ENCODE measurements at places on chromosomes 16 and 17.

- DNase-seq: peak; percentile 55
Observed at GRCh38 chr17:7133424-7133823, 18.8 kb upstream of the ASGR2 start.

GRCh38 chr16:4358831-4359561, 7.9 kb upstream of the PAM16 start:
- peak; percentile 80 for DNase-seq

DNA sequence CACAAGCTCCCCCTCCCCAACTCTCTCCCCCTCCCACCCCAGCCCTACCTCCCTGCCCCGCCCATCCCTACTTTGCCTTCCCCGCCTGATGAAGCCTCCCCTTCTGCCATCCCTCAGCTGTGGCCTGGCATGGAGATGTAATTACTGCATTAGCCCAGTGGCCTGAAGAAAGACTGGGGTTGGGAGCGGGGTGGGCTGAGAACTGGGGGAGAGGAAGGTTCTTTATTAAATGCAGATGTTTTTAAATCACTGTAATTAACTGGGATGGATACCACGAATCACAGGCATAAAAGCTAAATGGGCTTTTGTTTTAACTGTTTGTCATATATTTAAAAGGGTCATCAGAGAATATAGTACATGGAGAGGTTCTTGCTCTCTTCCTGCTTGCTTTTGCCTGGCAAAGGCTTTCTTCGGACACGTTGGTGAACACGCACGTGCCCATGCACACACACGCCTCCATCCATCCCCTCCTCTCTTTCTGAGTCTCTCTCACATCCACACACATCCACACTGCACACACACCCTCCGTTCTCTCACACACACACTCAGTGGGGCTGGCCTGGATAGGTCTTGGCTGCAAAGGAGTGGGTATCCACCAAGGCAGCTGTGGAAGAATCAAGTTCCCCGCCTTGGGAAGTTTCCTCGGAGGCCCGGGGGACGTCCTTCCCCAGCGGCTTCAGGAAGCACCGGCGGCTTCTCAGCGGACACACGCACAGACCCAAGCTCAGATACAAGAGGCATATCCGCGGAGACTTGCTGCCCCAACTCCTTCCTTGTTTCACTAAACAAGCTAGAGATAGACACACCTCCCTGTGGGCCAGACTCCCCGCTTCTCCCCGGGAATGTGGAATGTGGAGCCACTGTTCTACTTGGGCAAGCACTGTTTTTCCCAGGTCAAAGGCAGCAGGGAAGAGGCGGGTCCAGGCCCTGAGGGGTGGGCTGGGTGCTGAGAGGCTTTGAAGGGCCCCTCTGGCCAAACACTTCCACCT, 27.4 kb upstream of the TNRC6C start:
- DNase-seq: no peak

GRCh38 chr16:19835968-19836421, 48.7 kb downstream of the GPRC5B start:
- DNase-seq: no peak

GRCh38 chr17:78313735-78314648, 45.9 kb downstream of the SOCS3 start:
- DNase-seq: peak; percentile 81

DNA sequence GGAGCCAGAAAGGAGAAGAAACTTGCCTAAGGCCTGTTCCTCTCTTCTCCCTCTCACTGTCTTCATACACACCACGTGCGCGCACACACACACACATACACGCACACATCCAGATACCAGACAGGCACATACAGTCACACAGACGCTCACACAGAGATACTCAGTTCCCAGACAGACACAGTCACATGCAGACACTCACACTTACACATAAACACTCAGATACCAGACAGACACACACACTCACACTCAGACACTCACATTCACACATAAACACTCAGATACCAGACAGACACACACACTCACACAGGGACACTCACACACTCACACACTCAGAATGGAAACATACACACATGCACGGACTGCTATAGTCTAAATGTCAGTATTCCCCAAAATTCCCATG, 24.1 kb upstream of the MMP2 start:
- no peak for DNase-seq

DNA sequence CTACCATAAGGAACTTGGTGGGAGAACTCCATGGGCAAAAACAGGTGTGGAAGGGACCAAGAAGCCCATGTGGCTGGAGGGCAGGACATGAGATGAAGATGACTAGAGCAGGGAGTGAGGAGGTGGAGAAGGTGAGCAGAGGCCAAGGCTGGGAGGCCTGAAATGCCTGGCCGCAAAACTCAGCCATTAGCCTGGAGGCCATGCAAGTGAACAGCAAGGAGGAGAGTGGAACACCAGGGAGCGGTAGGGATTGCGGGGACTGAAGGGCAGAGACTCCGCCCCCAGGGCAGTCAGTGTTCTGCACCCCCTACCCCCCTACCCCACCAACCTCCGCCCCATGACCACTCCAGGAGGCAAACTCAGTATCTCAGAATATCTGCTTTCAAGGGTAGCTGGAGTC, 17.0 kb downstream of the BCL7C start:
- no peak for DNase-seq

- DNase-seq: no peak
Observed at GRCh38 chr16:79497606-79498350, 102.8 kb downstream of the MAF start.

- DNase-seq: no peak
Observed at GRCh38 chr17:68446626-68447041, 10.7 kb downstream of the WIPI1 start.

DNA sequence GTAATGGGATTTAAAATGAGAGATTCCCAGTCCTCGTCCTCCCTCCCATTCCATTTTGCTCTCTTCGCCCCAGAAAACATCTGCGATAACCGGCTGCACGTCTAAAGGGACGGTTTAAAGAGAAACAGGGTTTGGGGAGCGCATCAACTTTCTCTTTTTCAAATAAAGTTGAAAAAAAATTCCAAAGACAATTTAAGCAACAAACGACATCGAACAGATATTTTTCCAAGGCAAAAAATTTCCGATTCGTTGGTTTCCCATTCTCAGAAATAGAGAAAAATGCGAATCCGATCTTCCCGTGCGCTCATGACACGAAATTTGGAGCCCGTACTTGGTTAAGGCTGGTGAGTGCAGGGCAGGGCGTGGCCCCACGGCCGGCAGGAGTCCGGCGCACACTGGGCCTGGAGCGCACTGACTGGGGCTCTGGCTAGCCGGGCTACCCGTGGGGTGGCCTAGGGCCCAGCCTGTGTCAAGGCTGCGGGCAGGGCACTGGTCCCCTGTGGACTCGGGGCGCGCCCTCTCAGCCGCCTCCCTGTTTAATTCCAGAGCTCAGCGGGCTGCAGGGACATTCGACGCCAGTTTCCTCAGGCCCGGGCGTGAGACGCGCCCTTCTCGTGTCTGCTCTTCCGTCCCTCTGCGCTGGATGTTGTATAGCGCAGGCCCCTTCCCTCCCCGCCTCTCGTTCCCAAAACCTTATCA, 17.9 kb upstream of the ZFHX3 start:
- no peak for DNase-seq

DNA sequence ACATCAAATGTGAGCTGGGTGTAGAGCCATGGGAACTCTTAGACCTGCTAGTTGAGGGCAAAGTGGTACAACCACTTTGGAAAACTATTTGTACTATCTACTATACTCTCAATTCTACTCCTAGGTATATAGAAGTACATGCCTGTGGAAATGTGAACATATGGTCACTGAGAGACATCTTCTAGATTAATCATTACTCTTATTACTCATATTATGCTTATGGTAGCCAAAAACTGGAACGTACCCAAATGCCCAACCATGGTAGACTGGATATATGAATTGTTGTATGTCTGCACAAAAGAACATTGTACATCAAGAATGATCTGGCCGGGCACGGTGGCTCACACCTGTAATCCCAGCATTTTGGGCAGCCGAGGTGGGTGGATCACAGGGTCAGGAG, 2.7 kb downstream of the WDR45B start:
- DNase-seq: no peak

DNA sequence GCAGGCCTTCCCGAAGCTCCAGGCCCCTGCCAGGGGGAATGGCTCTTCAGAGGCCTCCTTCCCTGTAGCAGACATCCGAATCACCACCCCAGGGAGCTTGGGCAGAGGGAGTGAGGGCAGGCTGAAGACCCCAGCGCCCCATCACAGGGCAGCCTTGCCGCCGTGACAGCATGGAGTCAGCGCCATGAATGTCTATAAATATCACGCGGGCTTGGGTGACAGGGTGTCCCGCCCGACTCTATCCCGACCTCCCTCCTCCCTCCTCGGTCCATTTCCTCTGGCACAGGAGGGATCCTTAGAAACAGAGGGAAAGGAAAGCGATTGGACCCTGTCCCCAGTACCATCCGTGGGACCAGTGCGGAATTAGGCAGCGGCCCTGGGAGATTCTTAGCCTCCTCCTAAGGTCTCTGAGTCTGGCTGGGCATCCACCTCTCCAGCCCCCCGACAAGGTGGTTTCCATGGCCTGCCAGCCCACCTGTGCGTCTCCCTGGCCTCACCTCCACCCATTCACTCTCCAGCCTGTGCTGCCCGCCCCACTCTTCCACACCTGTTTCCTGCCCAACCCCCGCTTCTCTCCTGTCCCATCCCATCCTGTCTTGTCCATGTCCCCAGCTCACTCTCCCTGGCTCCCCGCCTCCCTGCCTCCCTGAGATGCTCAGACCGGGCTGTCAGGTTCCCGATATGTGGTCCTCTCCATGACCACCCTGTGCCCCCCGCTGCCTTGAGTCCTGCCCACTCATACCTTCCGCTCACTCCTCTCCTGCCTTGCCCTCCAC, 5.1 kb downstream of the ATP2A1 start:
- no peak for DNase-seq

GRCh38 chr17:14019186-14019956, 49.9 kb upstream of the COX10 start:
- no peak for DNase-seq

DNA sequence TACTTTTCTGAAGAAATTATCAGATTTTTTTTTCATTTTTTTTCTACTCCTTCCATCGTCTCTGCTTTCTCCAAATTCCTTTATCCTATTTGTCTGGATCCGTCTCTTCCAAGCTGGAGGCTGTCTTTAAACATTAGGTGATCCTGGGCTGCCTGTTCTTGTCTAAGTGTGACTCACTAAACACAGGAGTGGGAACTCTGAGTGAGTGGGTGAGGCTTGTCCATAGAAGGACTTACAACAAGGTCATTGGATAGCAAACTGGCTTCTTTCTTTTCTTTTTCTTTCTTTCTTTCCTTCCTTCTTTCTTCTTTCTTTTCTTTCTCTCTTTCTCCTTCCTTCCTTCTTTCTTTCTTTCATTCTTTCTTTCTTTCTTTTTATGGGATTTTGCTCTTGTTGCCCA, 18.2 kb downstream of the ALOX15 start:
- DNase-seq: no peak

DNA sequence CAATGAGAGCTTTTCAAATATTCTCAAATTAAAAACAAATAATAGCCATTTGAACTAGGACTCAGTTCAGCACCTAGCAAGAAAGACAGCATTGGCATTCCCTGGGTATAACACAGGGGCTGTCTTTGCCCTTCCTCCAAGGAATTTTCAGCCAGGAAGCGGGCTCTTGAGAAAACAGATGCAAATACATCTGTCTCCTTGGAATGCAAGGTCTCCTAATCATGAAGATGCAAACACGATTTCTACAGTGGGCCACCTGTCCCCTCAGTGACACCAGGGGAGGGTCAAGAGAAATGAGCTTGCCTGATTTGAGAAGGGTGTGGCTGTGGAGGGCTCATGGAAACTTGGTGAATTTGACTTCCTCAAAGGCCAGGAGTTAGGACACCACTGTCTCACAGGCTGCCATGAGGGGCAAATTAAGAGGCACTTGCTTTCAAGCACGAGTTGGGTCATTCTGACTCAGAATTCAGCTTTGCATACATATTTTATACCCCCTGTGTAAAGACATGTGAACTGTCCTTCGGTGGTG, 24.5 kb upstream of the SUPT4H1 start:
- no peak for DNase-seq

Data from GM13976 (cell line).